Heart left ventricle (tissue), 16 donors: ENCODE measurements at places on chromosomes 11 and 22.
A peak's percentile ranks its signal among the peaks of the same experiment; 100 is the strongest.

- peak; percentile 49 for DNase-seq
Observed at GRCh38 chr11:3815845-3816244, 7.5 kb downstream of the PGAP2 start.

- no peak for DNase-seq
Observed at GRCh38 chr11:56817661-56818060, 69.2 kb upstream of the OR9G4 start.

DNA sequence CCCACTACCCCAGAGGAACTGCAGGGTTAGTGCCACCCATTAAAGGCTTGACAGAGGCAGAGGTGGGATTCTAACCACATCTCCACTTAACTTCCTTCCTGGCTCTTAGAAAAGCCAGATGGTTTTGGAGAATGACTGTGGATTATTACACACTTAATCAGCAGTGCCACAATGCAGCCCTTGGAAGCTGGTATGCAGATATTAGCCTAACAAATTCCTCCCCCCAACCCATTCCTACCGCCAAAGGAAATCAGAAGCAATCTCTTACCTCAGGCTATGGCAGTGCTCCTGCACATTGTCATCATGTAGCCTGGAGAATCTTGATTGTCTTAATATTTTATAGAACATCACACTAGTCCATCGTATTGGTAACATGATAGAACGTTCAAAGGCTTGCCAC lies 23.2 kb upstream of the NRGN start:
- no peak for DNase-seq

DNA sequence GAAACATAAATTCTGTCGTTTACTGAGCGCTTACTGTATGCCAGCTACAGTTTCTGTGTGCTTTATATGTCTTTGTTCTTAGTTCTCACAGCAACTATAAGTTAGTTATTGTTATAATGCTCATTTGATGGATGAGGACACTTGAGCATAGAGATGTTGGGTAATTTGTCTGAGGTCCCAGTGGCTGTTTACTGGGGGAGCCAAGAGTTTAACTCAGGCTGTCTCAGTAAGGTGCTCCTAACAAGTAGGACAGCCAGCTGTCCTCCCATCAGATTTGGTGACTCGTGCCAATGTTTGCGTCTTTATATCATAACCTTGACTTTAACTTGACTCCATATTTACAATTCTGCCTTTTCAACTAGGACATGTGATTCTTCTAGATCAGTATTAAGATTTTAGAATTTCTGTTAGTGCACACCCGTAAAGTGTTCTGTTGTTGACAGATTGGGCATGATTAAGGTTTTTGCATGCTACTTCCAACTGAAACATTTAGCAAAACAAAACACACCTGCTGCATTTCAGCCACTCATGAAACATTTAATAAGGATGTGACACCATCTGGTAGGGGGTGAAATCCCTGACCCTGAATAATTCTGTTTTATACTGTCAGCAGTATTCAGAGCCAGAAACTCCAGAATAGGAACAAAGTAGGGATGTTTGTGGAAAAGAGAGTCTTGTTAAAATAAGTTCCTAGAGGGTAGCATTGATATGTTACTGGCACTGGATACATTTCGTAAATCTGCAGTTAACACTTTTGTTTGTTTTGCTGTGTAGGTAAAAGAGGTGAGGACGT lies 1.9 kb downstream of the REXO2 start:
- no peak for DNase-seq

GRCh38 chr22:22210375-22210774 lies 34.2 kb upstream of the VPREB1 start:
- no peak for DNase-seq

DNA sequence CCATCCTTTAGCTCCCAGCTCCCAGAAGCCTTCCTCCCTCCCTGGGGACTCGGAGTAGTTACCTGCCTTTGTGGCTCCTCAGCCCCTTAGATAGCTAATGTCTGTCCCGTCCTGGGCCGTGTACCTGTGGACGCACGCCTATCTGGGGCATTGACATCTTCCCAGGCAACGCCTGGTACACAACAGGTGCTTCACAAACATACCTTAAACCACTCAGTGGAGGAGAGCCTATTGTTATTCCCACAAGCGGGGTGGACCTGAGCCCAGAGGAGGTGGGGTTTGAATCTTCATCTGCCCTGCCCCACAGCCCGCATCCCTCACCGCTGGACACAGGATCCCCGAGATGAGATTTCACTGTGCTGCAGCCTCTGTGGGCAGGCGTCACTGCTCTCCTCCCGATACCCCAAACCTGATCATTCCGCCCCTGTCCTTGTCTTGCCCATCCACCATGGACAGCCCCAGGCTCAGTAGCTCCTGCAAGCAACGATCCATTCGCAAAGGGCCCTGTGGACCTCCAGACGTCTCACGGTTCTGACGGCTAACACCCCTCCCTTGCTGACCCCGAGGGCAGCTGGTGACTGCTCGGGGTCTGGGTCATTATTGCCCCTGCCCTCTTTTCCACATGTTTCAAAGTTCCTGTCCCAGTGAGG lies 73.8 kb upstream of the SHISAL1 start:
- no peak for DNase-seq

- DNase-seq, result no peak
Observed at GRCh38 chr11:77403211-77403610, 70.7 kb downstream of the PAK1 start.
